ENCODE measurements at places on chromosomes 6 and 20.
A peak's percentile ranks its signal among the peaks of the same experiment; 100 is the strongest.

DNA sequence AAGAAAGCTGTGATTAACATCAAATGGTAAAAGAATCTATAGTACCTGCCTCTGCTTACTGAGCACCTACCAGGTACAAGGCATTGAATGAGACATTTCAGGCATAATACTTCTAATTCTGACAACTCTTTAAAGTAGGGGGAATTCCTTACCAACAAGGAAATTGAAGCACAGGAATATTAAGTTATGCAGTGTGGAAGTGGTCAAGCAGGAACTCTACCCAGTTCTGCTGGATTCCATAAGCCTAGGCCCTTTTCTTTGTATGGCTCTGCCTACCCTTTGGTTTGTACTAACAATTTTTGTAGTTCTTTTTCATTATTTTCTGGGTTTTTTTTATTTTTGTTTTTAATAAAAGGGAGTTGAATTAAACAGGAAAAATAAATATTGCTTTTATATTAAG is 114.5 kb downstream of the MAP3K5 start:
- DNase-seq, result no peak

- peak; percentile 91 for DNase-seq
These were observed 17.6 kb upstream of the TM9SF4 start for GRCh38 chr20:32091888-32092346.

- no peak for DNase-seq
These were observed 98.4 kb downstream of the MRPL14 start for GRCh38 chr6:44028789-44029310.

DNA sequence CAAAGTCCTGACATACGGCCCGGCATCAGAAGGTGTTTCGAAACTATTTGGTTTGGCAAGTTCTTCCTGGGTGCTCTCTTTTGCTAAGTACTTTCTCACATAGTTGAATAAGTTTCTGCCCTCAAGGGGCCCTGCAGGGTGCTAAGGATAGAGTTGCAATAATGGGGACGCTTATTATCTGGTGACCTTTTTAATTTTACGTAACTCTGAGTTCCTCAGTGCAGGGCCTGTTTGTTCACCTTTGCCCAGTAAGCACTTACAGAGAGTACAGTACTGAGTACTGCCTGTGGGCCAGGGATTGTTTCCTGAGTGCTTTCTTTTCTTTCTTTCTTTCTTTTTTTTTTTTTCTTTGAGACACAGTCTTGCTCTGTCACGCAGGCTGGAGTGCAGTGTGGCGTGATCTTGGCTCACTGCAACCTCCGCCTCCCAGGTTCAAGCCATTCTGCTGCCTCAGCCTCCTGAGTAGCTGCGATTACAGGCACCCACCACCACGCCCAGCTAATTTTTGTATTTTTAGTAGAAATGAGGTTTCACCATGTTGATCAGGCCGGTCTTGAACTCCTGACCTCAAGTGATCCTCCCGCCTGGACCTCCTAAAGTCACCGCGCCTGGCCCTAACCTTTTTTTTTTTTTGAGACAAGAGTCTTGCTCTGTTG is 4.5 kb upstream of the PXMP4 start:
- DNase-seq, result peak; percentile 88

DNA sequence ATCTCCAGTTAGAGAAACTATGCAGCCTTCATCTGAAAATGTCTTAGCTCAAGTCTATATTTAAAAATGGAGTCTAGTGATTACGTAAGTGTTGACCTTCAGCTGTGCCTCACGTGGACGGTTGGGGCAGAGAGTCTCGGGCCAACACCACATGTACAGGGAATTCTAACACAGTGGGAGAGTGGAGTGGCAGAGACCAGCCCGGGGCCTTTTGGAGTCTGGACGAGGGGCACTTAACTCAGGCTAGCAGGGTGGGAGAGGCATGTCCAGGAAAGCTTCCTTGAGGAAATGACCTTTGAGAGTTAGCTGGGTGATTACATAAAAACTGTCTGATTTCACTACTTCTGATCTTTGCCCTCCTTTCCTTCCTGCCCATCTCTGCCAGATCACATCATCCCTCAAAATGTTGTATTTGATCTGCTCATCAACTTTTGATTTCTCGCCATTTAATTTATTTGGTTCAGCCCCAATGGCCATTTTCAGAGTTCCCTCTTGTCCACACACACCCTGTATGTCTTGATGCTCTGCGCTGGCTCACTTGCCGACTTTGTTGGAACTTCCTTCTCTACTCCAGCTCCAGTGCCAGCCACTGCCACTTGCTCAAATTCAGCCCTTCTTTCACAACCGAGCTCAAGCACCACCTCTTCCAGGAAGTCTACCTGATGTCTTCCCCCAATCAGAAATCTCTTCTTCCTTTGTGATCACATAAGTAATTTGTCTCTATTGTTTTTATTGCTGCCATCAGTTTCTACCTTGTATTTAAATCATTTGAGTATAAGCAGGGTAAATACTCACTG is 2.6 kb downstream of the ARMC2 start:
- DNase-seq, result peak; percentile 78

DNA sequence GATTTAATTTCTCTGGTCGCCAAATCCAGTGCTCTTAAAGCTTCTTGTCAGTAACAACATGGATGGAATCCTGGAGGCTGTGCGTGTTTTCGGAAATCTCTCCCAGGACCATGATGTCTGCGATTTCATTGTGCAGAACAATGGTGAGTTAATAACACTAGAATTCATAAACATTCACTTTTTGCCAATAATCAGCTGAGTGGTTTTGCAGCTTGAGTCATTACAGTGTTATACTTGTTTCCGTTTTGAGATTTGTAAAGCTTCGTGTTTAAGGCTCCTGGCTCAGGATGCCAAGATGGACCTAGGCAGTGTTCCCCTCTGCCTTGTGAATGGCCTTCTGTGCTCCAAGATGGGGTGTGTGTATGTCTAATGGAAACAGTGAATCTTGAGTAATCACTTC is 113.8 kb downstream of the ARMC2 start:
- DNase-seq, result no peak

DNA sequence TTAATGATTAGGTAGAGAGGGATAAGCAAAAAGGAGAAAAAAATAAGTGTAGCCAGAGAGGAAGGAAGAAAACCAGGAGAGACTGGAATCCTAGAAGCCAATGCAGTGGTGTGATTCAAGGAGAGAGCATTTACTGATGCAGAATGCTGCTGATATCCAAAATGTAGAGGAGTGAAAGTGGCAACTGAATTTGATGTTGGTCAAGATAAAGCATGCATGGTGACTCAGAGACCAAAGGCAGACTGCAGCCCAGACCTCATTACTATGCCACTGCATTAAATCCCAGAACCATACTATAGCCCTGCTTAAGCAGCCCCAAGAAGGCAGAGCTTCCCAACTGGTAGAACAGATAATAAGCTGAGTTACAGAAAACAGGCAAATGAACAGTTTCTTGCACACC is 15.8 kb downstream of the KLHL32 start:
- DNase-seq, result no peak

GRCh38 chr6:143183666-143184065 is 123.0 kb downstream of the AIG1 start:
- DNase-seq, result no peak
